ENCODE measurements at places on chromosomes 11 and 22. TPM values are rescaled to one million over a fixed set of nuclear protein-coding genes. Genes with fewer than 3 reads are reported as not detected.

Gene TTC28
- 13.9 TPM for total RNA-seq

DNA sequence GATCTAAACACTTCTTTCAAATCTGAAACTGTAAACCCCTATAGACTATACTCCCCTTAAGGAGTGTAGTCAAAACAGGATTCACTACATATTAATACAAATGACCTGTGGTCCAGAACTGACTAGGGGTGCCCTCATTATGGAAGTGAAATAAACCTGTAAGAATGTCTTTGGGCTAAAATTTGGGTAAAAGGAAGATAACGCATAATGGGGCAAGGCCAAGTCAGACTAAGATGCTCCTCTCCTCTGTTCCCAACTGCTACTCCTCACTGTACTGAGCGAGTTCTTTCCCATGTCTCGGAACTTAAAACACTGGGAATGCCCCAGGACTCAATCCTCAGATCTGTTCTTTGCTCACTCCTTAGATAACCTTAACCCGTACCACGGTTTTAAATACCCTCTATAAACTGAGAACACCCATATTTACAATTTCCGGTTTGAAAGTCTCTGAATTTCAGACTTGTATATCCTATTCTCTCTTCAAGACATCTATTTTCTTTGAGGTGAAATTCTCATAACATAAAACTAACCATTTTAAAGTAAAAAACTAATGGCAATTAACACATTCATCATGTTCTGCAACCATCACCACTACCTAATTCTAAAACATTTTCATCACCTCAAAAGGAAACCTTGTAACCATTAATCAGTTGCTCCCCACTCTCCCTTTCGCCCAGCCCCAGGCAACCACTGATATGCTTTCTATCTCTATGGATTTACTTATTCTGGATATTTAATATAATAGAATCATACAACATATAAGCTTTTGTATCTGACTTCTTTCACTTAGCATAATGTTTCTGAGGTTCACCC is 4.0 kb downstream of the THAP12 start:
- no peak for DNase-seq

Gene KRTAP5-7
- not detected for total RNA-seq

- no peak for DNase-seq
Observed at GRCh38 chr11:45806072-45806933, 1.4 kb downstream of the SLC35C1 start.

DNA sequence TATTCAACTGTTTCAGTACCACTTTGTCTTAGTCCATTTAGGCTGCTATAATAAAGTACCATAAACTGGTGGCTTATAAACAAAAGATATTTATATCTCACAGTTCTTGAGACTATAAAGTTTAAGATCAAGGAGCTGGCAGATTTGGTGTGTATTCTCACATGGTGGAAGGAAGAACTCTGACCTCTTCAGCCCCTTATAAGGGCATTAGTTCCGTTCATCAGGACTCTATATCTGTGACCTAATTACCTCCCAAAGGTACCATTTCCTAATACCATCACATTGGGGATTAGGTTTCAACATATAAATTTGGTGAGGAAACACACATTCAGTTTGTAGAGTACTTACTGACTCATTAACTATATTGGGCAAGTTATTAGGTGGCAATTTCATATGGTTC is 10.7 kb upstream of the ARL14EP start:
- DNase-seq: no peak

All from M059J (cell line).